Activated naive CD4-positive, alpha-beta T cell treated with anti-CD3 and anti-CD28 coated beads for 36 hours (primary cell): ENCODE measurements at places on chromosomes 3 and 15.
A peak's percentile ranks its signal among the peaks of the same experiment; 100 is the strongest.

DNA sequence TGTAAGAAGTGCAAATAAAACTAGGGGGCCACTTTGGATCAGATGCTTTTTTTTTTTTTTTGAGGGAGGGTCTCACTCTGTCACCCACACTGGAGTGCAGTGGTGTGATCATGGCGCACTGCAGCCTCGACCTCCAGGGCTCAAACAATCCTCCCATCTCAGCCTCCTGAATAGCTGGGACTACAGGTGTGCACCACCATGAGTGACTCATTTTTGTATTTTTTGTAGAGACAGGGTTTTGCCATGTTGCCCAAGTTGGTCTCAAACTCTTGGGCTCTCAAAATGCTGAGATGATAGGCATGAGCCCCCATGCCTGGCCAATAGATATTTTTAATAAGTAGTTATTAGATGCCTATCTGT lies 20.8 kb downstream of the CCR1 start:
- DNase-seq = no peak

DNA sequence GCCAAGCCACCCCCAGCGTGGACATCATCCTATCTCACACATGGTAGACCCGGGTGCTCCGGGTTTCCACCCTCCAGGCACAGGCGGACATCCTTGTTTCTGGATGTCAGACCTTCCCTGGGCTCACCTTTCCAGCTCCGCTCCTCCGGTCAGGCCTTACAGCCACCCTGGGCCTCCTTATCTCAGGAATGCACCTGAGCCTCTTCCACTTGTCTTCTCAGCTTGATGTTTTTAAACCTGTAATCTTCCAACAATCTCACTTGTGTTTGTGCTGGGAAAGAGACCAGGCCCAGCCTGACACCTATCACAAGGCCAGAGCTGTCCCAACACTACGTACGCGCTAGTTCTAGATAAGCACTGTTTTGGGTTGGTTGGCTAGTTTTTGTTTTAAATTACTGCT lies 53.9 kb downstream of the NIPA2 start:
- DNase-seq = no peak

GRCh38 chr3:191008074-191008473 lies 145.6 kb upstream of the GMNC start:
- no peak for DNase-seq

DNA sequence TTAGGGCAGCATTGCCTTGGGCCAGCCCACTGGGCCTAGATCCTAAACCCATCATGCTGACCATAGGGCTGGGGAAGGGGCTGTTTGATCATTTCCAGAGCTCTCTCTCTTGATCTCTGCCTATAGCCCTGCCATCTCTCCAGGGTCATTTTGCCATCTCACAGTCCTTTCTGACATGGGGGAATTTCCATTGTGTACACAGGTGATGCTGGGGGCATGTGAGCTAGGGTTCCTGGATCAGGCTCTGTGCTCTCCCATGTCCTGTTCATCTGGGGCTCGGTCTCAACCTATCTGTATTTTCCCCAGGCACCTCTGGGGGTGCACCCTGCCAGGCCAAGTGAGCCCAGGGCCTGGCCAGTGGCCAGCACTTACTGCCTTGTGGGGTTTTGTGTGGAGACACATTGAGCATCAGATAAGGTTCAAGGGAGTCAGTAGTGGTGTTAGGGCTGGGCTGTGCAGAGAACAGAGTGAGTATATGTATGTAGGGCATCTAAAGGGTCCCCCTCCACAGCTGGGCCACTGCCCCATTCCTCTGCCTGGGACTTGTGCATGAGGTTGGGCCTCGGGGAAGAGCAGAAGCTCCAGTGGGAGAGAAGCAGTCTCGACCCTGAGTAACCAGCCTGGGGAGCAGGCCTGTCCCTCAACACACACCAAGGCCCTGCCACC lies 25.7 kb upstream of the APEH start:
- no peak for DNase-seq

DNA sequence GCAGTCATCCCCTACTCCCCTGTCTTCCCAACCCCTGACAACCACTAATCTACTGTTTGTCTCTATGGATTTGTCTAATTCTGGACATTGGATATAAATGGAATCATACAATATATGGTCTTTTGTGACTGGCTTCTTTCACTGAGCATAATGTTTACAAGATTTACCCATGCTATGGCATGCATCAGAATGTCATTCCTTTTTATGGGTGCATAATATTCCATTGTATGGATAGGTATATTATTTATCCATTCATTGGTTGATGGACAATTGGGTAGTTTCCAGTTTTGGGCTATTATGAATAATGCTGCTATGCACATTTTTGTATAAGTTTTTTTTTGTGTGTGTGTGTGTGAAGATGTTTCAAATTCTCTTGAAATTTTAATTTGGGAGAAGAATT lies 16.6 kb upstream of the TTBK2 start:
- no peak for DNase-seq

- DNase-seq = no peak
Observed at GRCh38 chr15:25674913-25675312, 188.2 kb downstream of the ATP10A start.

GRCh38 chr3:105040026-105040622 lies 326.6 kb upstream of the ALCAM start:
- DNase-seq = no peak

DNA sequence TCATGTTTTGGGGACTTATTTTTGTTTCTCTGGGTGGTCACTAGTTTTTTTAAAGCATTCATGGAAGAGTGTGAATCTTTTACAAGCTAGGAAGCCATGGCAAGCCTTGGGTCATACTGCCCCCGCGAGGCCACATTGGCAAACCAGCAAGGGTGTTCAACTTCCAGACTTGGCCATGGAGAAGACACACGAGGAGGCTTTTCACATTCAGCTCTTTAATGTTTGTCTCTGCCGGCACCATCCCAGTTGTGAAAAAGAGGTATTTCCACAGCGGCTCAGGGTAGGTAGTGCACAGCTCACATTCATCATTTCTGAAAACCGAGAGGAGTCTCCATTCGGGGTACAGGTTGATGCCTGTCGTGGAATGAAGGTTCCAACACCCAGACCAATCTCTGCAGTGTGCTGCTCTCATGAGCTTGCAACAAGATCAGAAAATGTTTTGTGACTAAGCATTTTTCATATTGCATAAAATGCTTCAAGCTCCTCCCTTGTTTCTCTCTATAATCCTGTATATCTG lies 7.7 kb downstream of the CCR5 start:
- peak; percentile 85 for DNase-seq

DNA sequence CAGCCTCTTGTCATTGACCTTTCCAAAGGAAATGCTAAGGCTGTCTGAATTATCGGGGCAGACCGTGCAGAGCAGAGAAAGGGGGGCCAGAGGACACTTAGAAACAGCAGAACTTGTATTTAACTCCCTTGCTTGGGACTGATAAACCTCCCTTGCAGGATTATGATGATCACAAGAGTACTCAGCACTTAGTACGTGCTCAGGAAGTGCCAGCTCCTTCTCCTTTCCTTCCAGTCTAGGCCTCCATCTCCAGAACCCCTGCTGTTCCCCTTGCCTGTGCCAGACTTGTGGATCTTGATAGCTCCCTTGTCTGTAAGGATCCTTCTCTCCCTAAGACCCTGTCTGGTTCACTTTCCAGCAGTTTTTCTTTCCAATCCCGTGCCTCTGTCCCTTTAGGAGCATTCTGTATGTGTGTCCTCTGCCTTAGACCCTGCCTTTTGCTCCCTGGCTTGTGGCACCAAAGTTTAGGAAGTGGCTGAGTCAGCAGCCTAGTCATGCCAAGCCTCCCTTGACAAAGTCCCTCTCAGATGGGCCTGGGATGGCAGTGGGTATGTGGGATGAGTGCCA lies 747 bp downstream of the SORD start:
- peak; percentile 10 for DNase-seq

DNA sequence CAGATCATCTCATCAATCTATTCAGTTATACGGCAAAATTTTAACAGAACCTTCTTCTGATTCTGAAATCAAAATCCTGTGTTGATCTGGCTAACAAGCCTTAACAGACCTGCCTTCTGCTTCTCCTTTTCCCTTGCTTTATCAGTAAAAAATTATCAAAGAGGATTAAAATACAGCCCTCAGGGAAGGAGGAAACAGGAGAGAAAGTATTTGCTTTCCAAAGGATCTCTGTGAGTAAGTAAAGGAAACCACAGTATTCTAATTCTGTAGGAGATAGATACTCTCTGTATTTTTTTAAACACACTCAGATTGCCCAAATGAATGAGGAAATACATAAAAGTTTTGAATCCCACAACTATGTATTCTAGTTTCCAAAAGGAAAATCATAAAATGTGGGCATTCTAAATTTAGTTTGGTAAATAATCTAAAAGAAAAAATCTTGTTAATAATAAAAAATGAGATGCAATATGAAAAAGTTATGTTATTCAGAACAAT lies 221.8 kb downstream of the ZIC1 start:
- DNase-seq = no peak

GRCh38 chr3:168459226-168459784 lies 363.6 kb upstream of the GOLIM4 start:
- no peak for DNase-seq

DNA sequence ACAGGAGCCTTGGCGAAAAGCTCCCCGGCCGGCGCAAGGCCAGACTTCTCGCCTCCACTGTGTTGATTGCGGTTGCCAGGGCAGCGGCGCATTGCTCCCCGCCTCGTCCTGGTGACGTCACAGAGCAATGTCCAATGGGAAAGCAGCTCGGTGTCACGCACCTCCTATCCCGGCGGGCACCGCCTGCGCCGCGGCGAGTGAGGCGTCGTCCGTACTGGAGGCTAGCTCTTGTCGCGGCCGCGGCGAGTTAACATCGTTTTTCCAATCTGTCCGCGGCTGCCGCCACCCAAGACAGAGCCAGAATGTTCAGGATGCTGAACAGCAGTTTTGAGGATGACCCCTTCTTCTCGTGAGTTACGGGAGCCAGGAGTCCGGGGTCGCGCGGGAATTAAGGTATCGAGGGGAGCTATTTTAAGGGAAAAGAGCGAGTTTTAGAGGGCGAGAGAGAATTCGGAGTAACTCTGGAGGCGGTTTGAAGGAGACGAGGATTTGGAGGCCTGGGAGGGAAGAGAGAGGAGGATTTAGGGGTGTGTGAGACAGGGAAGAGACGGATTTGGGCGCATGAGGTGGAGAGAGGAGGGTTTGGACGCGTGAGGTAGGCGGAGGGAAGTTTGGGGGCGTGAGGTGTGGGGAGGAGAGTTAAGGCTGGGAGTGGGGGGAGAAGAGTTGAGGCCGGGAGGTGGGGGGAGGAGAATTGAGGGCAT lies at the start of gene MLF1:
Gene MLF1, plus strand, starts transcription at position 196 of the 704 bp plus-strand sequence. Its CDS starts 107 bp downstream, at position 303.
- DNase-seq = peak; percentile 86

DNA sequence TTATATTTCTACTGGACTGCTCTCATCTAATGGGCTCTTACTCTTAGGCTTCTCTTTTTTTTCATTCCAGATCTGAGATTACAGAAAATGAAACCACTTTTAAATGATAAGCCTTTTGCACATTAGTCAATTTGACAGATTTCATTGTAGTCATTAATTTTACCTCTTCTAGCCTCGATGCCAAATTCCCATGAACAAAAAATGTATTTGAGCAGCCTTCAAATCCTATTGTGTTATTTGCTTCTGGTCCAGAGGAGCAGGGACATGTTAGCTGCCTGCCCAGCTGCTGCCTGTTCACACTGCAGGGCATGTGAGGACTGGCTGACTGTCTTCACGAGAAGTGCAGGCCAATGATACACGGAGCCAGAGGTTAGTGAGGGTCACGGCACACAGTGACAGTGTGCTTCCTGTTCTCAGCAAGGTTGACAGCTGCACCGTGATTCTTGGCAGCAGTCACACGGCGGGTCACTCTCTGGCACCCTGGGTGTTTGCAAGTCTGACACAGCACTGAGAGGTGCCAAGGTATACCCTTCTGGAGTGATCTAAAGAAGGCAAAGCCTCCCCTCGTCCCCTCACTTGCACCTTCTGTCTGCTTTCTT lies 40.8 kb downstream of the KAT2B start:
- DNase-seq = peak; percentile 35

DNA sequence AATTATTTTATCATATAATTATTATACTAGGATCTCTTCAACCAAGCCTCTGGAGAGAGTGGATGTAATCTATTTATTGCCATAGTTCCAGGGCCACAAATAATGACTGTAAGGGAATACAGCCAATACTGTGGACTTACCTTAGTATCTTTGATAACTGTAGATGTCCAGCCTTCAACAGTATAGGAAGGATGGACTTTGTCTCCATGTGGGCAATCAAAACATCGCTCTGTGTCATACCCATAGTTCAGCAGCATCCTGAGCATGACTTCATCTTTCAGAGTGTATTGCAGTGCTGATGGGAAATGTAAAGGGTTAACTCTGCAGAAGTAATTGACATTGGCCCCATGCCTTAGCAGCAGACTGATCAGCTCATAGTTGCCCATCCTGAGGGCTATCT lies 14.2 kb downstream of the ASB14 start:
- DNase-seq = no peak

DNA sequence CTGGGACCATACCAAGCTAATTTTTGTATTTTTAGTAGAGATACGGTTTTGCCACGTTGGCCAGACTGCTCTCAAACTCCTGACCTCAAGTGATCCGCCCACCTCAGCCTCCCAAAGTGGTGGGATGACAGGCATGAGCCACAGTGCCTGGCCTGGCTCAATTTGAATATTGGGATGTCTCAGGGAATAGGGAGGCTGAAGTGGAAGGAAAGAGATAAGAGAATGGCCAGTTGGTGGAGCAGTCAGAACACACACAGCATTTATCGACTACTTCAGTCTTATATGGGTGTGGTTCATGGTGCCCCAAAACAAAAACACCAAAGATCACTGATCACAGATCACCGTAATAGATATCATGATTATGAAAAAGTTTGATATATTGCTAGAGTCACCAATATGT lies 144.4 kb downstream of the GMNC start:
- DNase-seq = no peak

- peak; percentile 40 for DNase-seq
Observed at GRCh38 chr15:85625166-85625830, 169.4 kb downstream of the KLHL25 start.

- no peak for DNase-seq
Observed at GRCh38 chr15:67118808-67119207, 53.4 kb downstream of the SMAD3 start.

- no peak for DNase-seq
Observed at GRCh38 chr3:25633919-25634318, 30.8 kb downstream of the TOP2B start.

DNA sequence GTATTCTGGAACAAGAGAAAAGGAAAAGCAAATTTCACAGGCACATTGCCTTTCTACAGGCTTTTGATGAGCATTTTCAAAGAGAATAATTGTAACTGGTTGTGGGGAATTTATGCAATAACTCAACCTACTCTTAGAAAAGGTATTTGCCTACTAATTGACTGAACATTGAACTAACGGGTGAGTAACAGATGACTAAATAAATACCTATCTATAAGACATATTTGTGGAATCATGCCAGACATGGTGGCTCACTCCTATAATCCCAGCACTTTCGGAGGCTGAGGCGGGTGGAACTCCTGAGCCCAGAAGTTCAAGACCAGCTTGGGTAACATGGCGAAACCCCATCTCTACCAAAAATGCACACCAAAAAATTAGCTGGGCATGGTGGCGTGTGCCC lies 367.7 kb downstream of the CGGBP1 start:
- no peak for DNase-seq
